ENCODE measurements at places on chromosomes 3 and 15.
A peak's percentile ranks its signal among the peaks of the same experiment; 100 is the strongest.

- no peak for DNase-seq
Measured at GRCh38 chr3:29263476-29263875, 17.4 kb upstream of the RBMS3 start.

- no peak for DNase-seq
Measured at GRCh38 chr3:87822563-87822962, 236.2 kb downstream of the CGGBP1 start.

GRCh38 chr3:124741027-124741426, 10.8 kb downstream of the UMPS start:
- DNase-seq, result peak; percentile 13

DNA sequence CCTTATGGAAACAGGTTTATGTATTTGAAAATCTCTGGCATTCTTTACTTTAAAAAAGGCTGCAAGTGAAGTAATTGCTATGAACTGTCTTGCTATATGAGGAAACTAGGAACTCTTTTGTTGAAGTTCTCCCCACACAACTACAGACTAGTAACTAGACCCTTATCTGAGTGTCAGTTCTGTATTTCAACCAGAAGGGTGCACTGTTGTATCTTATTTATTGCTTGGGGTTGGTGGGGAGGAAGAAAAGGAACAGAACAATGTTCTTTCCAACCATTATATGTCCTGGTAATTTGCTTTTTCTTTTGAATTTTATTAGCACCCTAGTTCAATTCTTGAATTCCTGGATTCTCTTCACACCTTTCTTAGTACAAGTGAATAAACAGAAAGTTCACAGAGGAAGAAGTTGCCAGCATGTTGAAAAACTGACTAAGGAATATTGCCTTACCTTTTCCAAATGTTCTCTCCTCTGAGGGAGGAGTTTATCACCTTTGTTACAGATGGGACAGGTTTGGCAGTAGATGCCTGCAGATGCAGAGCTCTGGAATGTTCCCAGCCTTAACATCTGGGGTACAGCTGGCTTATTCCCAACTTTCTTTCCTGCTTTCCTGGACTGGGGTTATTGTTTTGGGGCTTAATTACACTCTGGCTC, 162.4 kb upstream of the CFAP20DC start:
- DNase-seq, result peak; percentile 86

GRCh38 chr15:29018120-29018805, 132.5 kb downstream of the APBA2 start:
- peak; percentile 65 for DNase-seq

Data from PC-3 (cell line).